Stimulated activated CD4-positive, alpha-beta T cell treated with anti-CD3 and anti-CD28 coated beads, Interleukin-12 subunit alpha, Interleukin-12 subunit beta, amount 100 ng/mL, for 24 hours (primary cell): ENCODE measurements at places on chromosomes 5 and 9.

GRCh38 chr9:7265181-7265580, 507.4 kb downstream of the KDM4C start:
- DNase-seq: no peak

DNA sequence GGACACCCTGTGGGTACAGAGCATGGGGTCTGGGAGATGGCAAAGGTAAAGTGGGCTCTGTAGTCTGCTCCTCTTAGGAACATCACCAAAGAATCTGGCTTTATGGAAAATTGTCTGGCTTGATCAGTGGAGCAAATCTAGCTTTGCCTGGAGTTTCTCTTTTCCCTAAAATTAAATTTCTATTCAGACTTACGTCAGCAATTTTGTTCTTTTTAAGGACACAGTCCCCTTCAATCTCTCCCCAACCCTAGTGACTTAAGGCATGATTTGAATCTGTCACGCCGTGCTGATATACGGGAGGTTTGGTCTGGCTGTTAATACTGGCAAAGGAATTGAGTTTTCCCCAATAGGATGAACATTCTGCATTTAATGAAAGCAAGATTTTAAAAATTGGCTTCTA, 72.3 kb upstream of the ERCC6L2 start:
- no peak for DNase-seq

- DNase-seq: no peak
Observed at GRCh38 chr5:65880496-65881072, 45.8 kb upstream of the ERBIN start.

GRCh38 chr9:69380811-69381210, 55.8 kb downstream of the ENTREP1 start:
- no peak for DNase-seq

DNA sequence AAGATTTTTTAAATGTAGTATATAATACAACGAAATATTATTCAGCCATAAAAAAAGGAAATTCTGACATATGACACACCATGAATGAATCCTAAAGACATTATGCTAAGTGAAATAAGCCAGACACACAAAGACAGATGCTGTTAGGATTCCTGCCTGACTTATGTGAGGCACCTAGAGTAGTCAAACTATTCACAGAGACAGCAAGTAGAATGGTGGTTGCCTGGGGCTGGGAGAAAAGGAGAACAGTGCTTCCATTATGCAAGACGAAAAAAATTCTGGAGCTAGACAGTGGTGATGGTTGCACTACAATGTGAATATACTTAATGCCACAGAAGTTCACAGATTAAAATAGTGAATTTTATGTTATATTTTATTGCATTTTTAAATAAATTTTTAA, 66.8 kb downstream of the SPOCK1 start:
- DNase-seq: no peak

DNA sequence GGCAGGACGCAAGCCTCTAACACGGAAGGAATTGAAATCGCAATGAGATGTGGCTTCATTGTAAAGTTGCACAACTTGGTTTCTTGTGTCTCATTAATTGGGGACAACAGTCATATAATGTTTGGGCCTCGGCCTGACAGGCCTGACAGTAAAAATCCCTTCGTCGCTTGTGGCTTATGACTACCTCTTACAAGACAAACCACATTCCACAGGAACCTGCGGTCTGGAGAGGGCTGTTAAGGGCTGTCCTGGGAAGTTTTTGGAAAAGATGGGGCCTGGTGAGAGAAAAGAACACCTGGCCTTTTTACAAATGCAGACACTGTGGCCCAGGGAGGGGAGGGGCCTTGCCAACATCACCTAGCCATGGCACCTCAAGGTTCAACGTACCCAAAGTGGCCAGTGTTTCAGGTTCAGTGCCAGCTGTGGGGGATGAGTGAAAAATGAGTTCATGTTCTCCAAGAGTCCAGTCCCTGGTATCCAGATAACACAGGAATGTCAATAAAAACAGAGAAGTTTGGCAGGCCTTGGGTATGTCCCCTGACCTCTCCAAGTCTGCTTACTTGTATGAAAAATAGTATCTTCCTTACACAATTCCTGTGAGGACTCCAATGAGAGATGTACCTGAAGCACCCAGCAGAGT, 22.2 kb downstream of the SHB start:
- no peak for DNase-seq

GRCh38 chr5:81177061-81177460, 56.1 kb upstream of the CKMT2 start:
- DNase-seq: no peak
